Transverse colon (tissue), 4 donors: ENCODE measurements at places on chromosomes 11 and 22. TPM values are rescaled to one million over a fixed set of nuclear protein-coding genes. Genes with fewer than 3 reads are reported as not detected.

DNA sequence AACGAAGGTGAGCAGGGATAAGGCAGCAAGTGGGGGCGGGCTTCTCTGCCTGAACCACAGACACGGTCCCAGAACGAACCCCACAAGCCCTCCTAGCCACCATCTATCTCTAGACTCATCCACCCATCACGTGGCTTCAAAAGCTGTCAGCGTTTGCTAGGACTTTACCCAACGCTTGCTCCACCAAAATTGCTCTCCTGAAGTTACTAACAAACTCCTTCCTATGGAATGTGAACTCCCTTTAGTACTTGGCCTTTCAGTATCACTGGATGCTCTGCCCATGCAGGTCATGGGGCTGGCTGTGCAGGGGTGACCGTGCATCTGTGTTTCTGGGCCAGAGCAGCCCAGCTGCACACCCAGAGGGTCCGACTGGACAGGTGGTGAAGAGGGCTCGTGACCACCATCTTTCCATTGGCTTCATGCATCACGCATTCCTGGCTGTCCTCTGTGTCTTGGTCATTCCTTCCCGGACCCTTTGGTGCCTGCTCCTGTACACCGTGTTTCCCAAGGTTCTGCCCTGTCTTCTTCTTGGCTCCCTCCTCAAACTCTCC is 85.1 kb downstream of the MYO7A start:
- DNase-seq = no peak

DNA sequence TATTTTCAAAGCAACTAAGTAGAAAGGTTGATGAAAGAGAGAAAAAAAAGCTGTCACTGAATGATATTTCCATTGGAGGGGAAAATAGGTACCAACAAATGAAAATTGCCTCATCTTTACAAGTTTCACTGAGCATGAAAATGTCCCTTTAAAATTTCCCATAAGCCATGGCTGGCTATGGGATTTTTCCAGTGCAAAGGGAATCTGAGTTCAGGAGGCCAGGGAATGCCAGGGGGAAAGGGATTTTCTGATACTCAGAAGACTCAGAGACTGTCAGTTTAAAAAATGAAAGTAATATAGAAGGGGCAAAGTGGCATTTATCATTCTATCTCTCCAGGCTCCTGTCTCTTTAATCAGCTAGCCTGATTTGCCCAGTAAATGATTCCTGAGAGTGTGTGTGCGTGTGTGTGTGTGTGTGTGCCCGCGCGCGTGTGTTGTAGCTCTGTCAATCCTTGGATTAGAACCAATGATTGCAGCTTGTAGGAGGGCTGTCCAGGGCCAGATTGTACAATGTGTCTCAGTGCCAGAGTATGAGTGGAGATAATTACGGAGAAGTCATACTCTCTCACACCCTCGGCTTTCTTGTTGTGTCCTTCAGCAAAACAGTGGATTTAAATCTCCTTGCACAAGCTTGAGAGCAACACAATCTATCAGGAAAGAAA is at the start of gene NTM:
NTM (plus strand) TSS at position 526 of the 662 bp plus-strand sequence.
- DNase-seq = peak; percentile 65

DNA sequence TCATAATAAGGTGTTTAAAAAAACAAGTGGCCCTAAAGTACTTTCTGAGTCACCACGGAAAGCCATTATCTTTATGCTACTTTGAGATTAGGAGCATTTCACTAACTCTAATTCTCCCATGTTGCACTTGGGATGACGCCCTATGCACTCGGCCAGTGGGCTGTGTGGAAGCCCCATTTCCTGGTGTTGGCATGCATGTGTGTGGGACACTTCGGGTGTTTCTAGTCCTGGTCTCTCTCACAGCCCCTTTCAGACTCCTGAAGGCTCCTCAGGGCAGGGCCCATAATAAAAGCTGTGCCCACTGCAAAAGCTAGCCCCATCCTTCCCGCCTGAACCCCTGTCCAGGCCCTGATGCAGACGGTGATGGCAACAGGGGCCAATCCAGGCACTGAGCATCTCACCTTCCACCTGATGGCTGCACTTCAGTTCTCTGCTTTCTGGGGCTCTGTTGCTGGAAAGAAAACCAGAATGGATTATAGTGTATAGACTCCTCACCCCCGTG is 14.9 kb upstream of the FXYD2 start:
- DNase-seq = peak; percentile 3

Gene ARHGAP32
- total RNA-seq = 66.9 TPM

Gene TSPAN18
- 4.5 TPM for total RNA-seq

DNA sequence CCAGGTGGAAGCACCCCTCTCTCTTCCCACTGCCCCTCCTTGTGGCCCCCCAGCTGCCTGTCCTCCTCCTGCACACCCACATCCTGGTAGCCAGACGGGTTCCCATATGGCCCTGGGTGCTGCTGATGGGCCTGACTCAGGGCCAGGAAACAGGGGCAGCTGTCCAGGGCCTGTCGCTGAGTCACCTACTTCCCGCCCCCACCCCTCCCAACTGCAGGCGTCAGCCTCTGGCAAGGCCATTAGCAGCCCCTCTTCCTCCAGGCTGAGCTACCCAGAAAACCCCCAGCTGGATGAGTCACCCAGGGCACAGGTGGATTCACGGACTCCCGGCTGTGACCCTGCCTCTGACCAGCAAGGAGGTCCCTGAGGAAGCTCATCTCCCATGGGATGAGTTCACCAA is 6.9 kb upstream of the GAL start:
- no peak for DNase-seq

Gene KCNJ11
- 1.3 TPM for total RNA-seq

DNA sequence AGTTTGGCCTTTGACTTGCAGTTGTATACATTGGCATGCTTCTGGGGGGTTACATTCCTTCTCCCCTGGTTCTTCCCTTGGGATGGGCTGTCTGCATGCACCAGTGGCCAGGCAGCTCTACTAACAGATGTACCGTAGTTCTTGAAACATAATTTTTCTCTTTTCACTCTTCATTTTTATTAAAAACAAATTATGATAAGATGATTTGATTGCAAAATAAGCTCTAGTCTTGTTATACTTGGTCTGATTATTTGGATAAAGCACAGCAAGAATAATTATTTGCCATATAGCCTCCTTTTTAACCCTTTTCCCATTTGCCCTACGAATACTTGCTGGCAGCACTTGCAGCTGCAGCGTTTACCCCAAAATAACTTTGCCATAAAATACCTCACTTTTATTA is 12.7 kb downstream of the OR56A5 start:
- no peak for DNase-seq

- no peak for DNase-seq
Measured at GRCh38 chr11:37544491-37544890, 946.5 kb upstream of the RAG2 start.

- DNase-seq = no peak
Measured at GRCh38 chr11:116330439-116331185, 442.2 kb downstream of the BUD13 start.

- no peak for DNase-seq
Measured at GRCh38 chr11:82507288-82507687, 226.4 kb downstream of the FAM181B start.

DNA sequence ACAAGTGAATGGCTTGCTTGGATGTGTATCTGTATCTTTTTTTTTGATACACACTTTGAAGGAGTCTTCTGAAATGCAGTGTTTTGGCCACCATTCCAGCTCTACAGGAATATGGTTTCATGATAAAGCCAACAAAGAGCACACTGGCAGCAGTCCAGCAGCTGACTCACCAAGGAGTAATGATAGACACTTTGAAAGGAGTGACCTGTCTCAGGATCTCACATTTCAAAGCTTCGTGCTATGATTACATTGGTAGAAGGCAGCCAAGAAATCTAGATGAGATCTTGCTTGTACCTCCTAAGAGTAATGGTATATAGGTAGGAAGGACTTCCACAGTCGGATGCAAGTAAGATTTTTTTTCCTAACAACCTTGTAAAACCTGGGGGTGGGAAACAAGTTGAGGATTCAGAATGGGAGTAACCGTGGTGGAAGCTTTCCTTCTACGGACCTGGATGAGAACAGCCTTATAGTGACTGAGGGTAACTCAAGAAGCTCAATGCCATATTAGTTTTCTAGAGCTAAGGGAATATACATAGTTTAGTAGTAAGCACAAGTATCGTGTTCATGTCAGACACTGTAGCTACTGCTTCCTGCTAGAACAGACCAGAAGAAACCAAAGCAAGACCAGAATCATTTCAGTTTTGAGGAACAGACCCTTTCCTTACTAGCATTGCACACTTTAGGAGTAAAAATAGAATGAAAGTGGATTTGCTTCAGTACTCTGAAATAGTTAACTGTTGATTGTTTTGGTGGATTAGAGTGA is 25.0 kb downstream of the MTMR3 start:
- DNase-seq = peak; percentile 86

Gene SCGB2A2
- not detected for total RNA-seq

- DNase-seq = peak; percentile 54
Measured at GRCh38 chr11:117970400-117971024, 15.7 kb upstream of the IL10RA start.

- no peak for DNase-seq
Measured at GRCh38 chr11:35983981-35984380, 40.1 kb downstream of the LDLRAD3 start.
